Smooth muscle cell of the coronary artery (primary cell): ENCODE measurements at places on chromosomes 3 and 15. TPM values are rescaled to one million over a fixed set of nuclear protein-coding genes. Genes with fewer than 3 reads are reported as not detected.

The RBP2 gene
- not detected in 2 replicates for total RNA-seq

The NPAP1 gene
- total RNA-seq, result not detected in 2 replicates

The STT3B gene
- 74.2 and 143 TPM in 2 replicates for total RNA-seq

The ESYT3 gene
- total RNA-seq, result 0.30 and 4.3 TPM in 2 replicates

The SAMD7 gene
- total RNA-seq, result not detected in 2 replicates

The ACY1 gene
- 57.4 and 59.1 TPM in 2 replicates for total RNA-seq

The GXYLT2 gene
- total RNA-seq, result 24.9 and 49.7 TPM in 2 replicates

The SLC22A13 gene
- 0.15 and 0.94 TPM in 2 replicates for total RNA-seq

The TMEM158 gene
- total RNA-seq, result 3.5 and 8.7 TPM in 2 replicates

The CTXND1 gene
- total RNA-seq, result under 0.01 TPM in 1 of 2 replicates, not detected in the other

The HEG1 gene
- total RNA-seq, result 63.1 and 129 TPM in 2 replicates

The ISLR gene
- 44.8 and 87.3 TPM in 2 replicates for total RNA-seq

The CELF6 gene
- total RNA-seq, result 0.15 and 0.35 TPM in 2 replicates

The SERINC4 gene
- total RNA-seq, result not detected in 2 replicates

The ZBBX gene
- not detected in 2 replicates for total RNA-seq

The TRIM42 gene
- total RNA-seq, result not detected in 2 replicates

The NPTN gene
- total RNA-seq, result 103 and 117 TPM in 2 replicates

The CFAP92 gene
- not detected in 2 replicates for total RNA-seq

The CHMP2B gene
- total RNA-seq, result 7.4 and 19.4 TPM in 2 replicates

The PLA1A gene
- 0.08 and 0.12 TPM in 2 replicates for total RNA-seq

The PLSCR2 gene
- total RNA-seq, result 0.38 TPM in 1 of 2 replicates, not detected in the other

The MBD4 gene
- total RNA-seq, result 23.4 and 30.7 TPM in 2 replicates

The LMCD1 gene
- 24.9 and 202 TPM in 2 replicates for total RNA-seq

The APOD gene
- 0.08 and 11.8 TPM in 2 replicates for total RNA-seq

The TSEN2 gene
- 10.8 and 18.7 TPM in 2 replicates for total RNA-seq

The UCN2 gene
- total RNA-seq, result under 0.01 and 0.68 TPM in 2 replicates

The MEIS2 gene
- 57.7 and 68.4 TPM in 2 replicates for total RNA-seq

The DNAH12 gene
- total RNA-seq, result under 0.01 TPM in 2 replicates

The KBTBD13 gene
- under 0.01 TPM in 1 of 2 replicates, not detected in the other for total RNA-seq

The GHRL gene
- total RNA-seq, result 0.30 TPM in 1 of 2 replicates, not detected in the other

The ROPN1 gene
- total RNA-seq, result not detected in 2 replicates

The CYP1A2 gene
- total RNA-seq, result not detected in 2 replicates

The SLC6A1 gene
- under 0.01 TPM in 1 of 2 replicates, not detected in the other for total RNA-seq

The SLC6A6 gene
- 7.5 and 27.4 TPM in 2 replicates for total RNA-seq

The IQGAP1 gene
- 119 and 177 TPM in 2 replicates for total RNA-seq

The ANAPC13 gene
- total RNA-seq, result 63.1 and 92.0 TPM in 2 replicates

The NMD3 gene
- total RNA-seq, result 45.0 and 102 TPM in 2 replicates

The LYZL4 gene
- 0.23 TPM in 1 of 2 replicates, not detected in the other for total RNA-seq

The VILL gene
- total RNA-seq, result 5.6 and 8.9 TPM in 2 replicates

The HGD gene
- total RNA-seq, result 0.12 and 0.23 TPM in 2 replicates

The CD200R1 gene
- total RNA-seq, result 0.08 TPM in 1 of 2 replicates, not detected in the other

The DUOX1 gene
- 0.08 and 0.59 TPM in 2 replicates for total RNA-seq

The DPPA2 gene
- not detected in 2 replicates for total RNA-seq

The CCDC51 gene
- 20.8 and 28.3 TPM in 2 replicates for total RNA-seq

The LXN gene
- total RNA-seq, result 16.0 and 46.9 TPM in 2 replicates

The AADACL2 gene
- not detected in 2 replicates for total RNA-seq
